ENCODE measurements at places on chromosomes 11 and 22. TPM values are rescaled to one million over a fixed set of nuclear protein-coding genes. Genes with fewer than 3 reads are reported as not detected.
A peak's percentile ranks its signal among the peaks of the same experiment; 100 is the strongest.

DNA sequence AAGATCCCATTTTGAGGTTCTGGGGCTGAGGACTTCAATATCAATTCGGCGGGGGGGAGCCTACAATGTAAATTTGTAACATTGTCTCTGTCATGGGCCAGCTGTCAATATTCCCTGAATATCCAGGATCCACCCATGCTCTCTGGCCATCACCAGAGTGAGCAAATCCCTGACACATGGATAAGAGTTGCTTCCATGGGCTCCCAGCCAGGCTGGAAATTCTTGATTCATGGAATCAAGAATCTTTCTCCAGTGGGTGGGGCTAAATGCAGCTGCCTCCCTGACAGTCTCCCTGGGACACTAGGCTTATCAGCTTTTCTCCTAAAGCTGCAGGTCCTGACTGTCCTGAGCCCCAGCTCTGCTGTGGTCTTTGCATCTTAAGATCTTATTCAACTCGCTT is 86.9 kb upstream of the IGLL5 start:
- DNase-seq = no peak

- peak; percentile 64 for DNase-seq
Measured at GRCh38 chr11:13238879-13239514, 38.6 kb upstream of the BMAL1 start.

DNA sequence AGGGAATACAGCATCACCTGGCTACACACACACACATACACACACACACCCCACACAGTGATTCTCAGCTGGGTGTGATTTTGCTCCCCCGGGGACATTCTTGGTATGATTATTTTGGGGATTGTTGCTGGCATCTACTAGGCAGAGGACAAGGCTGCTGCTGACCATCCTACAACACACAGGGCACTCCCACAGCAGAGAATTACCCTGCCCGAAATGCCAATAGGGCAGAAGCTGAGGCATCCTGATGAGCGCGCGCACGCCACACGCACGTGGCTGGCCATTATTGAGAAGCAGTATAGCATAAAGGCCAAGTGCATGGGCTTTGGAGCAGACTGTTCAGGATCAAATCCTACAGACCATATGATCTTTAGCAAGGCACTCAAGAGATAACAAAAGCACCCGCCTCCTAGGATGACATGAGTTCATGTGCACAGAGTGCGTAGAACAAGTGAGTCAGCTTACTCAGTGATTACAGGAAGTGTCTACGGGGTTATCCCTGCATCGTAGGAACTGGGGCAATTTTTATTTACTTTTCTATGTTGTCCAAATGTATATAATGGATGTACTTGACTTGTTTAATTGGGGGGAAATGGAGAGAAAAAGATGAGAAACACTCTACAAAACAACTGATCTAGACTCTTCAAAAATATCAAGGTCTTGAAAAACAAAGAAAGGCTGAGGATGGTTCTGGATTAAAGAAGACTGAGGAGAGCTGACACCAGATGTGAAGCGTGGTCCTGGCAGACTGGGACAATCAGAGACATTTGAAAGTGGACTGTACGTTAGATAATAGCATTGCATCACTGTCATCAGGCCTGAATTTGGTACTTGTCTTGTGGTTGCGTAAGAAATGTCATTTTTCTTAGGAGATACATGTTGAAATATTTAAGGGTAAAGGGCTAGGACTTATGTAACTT is 7.2 kb upstream of the EHD1 start:
- DNase-seq = no peak

DNA sequence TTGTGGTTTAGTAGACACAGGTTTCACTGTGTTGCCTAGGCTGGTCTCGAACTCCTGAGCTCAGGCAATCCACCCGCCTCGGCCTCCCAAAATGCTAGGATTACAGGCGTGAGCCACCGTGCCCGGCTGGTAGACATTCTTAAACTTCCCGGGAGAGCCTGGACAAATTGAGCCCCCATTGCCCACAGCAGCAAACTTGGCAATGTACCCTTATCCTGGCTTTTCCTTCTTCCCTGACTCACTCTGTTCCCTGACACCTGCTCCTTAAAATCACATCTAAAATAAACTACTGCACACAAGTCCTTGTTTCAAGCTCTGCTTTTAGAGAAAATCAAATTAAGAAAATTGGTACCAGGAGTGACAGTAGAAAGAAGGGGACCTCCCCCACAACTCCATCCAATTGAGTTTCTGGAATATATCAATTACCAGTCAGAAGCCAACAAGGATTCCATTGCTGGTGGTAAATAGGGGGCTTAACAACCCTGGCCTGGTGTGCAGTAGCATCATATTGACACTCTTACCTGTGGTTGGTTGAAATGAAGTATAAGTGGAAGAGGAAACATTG is 7.4 kb upstream of the MCHR1 start:
- DNase-seq = no peak

- DNase-seq = no peak
Measured at GRCh38 chr11:30009060-30009459, 7.8 kb downstream of the KCNA4 start.

GRCh38 chr11:2759228-2760195 is 59.7 kb upstream of the KCNQ1OT1 start:
- DNase-seq = no peak

DNA sequence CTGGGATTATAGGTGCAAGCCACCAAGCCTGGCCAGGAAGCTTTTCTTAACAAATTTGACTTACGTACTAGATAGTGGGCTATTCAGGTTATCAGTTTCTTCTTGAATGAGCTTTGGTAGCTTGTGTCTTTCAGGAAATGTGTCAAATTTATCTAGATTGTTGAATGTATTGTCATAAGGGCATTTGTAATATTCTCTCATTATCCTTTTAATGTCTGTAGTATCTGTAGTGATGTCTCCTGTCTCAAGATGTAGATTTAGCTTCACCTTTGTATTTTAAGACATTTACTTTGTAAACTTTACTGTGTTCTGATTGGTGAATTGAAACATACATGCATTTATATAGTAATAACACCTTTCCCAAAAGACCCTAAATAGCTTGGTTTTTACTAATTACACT is 20.7 kb downstream of the ARHGAP8 start:
- no peak for DNase-seq

DNA sequence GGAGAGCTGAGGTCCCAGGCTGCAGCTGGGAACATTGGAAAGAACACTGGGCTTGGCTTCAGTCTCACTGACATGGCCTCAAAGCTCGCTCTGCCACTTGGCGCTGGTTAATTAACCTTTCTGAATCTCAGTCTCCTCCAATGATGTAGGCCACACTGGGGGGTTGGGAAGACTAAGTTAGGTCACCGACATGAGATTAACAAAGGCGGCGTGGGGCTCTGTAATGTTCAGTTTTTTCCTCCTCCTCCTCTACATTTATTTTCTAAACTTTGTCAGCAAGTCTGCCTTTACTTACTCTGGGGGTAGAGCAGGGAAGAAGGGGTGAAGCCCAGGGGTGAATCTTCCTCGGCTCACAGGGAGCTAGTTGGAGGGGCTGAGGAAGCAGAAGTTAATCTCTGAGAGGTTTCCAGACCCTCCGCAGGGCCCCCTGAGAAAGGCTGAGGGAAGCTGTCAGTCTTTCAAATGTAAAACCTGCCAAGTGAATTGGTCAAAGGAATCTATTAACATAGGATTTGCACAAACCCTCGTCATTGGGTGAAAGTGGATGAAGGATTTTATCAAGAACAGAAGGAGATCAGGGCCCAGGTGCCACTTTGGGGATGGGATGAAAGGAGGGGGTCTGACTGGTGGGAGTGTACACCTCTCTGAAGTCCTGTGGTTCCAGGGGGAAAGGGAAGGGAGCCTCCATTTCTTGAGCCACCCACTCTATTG is 32.1 kb upstream of the TENM4 start:
- no peak for DNase-seq

DNA sequence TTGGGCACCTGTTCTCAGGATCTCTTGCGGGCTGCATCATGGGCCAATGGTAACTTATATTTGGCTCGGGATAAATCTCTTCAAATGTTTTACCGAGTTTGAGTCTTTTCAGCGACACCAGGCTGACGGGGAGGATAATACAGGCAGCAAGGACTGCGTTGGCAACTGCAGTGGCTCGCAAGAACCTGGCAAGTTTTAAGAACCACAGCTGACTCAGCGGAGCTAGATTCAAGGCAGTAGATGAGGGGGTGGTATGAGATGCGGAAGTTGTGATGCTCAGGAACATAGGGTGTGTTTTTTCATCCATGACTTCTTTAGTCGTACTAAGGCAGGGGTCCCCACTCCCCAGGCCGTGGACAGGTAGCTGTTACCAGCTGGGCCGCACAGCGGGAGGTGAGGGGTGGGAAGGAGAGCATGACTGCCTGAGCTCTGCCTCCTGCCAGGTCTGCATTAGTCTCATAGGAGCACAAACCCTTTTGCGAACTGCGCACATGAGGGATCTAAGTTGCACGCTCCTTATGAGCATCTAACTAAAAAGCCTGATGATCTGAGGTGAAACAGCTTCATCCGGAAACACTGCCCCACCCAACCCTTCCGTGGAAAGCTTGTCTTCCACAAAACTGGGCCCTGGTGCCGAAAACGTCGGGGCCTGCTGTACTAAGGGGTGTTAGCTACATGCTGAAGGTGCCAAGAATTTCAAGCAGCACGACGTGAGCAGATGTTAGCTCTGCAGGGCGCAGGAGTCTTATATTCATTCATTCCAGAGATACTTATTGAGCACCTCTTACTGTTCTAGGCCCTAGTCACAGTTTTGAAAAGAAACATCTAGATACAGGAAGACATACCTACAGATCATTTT is 6.4 kb upstream of the JAM3 start:
- no peak for DNase-seq

DNA sequence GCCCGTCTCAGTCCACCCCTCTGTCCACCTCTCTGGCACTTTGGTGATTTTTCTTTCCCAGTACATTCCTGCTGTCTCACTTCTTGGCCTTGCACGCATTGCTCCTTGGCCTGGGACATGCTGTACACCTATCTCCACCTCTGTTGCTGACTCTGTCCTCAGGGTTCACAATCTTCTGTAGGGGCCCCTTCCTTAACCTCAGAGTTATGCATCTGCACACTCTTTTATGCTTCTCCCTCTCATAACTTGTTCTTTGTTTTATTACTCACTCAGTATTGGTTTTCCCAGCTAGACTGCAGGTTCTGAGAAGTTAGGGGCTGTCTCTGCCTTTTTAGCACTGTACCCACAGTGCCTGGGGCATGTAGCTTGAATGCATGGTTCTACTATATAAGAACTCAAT is 139.1 kb upstream of the MTMR2 start:
- DNase-seq = no peak

DNA sequence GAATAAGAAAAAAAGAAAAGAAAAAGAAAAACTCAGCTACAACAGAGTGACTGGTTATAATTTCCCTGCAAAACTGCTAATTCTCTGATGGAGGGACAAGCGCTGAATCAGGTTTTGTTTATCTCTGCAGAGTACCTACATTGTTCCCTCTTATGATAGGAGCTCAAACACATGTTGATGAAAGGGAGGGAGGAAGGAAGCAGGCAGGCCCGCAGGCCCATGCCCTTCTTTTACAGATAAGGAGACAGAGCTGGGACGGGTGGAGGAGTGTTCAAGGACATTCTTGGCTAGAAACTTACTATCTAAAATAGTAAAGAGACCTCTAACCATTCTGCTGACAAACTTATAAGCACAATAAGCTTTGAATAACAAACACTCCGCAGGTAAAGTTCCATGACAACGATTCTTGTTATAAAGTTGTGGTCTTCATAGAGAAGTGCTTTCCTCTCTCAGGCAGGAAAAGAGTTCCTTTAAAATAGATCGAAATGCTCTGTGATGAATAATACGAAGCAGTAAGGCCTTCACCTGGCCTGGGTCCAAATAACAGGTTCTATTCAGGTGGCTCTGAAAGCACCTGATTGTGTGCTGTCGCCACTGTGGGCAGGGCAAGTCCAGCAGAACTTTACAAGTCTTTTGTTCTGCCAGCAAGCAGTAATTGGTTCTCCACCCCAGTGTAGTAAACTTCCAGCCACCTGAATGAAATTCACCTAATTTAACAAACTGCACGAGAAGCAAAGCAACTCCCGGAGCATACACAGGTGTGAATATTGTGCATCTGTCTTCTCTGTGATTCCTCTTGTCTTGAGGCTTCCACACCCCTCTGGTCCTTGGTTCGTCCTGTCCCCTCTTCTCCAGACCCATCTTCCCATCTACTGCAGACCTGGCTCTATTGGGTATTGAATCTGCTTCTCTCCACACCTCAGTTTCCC is 15.3 kb upstream of the MICAL2 start:
- DNase-seq = no peak

GRCh38 chr11:3015796-3016195 is 23.7 kb upstream of the NAP1L4 start:
- no peak for DNase-seq

DNA sequence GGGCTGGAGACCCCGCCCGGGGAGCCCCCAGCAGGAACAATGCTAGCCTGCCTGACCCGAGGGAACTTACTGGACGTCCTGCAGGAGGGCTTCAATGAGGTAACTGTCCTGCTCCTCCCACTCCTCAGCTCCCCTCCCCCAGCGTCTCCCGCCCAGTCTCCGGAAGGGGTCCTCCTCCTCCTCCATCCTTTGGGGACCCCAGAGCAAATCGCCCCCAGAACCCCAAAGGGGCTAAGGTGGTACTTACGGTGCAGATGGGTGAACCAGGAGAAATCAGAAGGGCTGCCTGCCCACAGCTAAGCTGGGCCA is 272 bp downstream of the DIXDC1 start:
- no peak for DNase-seq

DNA sequence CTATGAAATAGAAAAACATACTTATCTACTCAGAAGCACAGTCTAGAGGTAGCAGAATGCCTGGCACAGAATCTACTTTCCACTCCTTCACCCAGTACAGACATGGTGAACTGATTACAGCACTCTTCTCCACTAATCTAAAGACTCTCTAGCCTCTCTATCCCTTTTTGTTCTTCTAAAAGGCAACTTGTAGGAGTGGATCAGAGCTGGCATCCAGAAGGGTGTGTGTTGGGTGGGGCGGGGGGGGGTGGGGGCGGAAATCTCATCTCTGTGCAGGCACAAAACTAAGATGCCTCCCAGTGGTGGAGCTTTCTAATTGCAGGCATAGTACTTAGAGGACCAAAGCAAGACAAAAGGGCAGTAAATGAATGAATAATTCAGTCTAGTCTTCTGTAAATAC is 11.5 kb upstream of the EMID1 start:
- no peak for DNase-seq

- no peak for DNase-seq
Measured at GRCh38 chr11:119044708-119045107, 12.3 kb downstream of the HYOU1 start.

GRCh38 chr11:114153224-114153623 is 93.7 kb downstream of the ZBTB16 start:
- no peak for DNase-seq

PRODH gene
- 2.1 TPM for total RNA-seq

TTC38 gene
- 76.2 TPM for total RNA-seq

RASSF10 gene
- total RNA-seq = 8.2 TPM

ADORA2A gene
- total RNA-seq = 13.7 TPM

All from cardiac muscle cell (in vitro differentiated cells and primary cell).